ENCODE measurements at places on chromosomes 13 and 19. TPM values are rescaled to one million over a fixed set of nuclear protein-coding genes. Genes with fewer than 3 reads are reported as not detected.

- peak overlapping the region; percentile 100 for H3K27ac ChIP-seq
- H3K4me1 ChIP-seq, result peaks cover 63% of the 10 kb centered on the region
- peak; percentile 28 for DNase-seq
- peaks cover 36% of the 10 kb centered on the region for H3K36me3 ChIP-seq
- peak overlapping the region; percentile 78 for H3K4me3 ChIP-seq
Measured at GRCh38 chr19:16076958-16077611, 790 bp downstream of the TPM4 start.

- H3K4me3 ChIP-seq, result no peak overlapping the region
- peaks cover 11% of the 10 kb centered on the region for H3K27me3 ChIP-seq
- H3K27ac ChIP-seq, result no peak overlapping the region
- no peak for DNase-seq
- H3K4me1 ChIP-seq, result no peaks in the 10 kb centered on the region
Measured at GRCh38 chr19:43337737-43338136, 15.7 kb upstream of the CD177 start.

DNA sequence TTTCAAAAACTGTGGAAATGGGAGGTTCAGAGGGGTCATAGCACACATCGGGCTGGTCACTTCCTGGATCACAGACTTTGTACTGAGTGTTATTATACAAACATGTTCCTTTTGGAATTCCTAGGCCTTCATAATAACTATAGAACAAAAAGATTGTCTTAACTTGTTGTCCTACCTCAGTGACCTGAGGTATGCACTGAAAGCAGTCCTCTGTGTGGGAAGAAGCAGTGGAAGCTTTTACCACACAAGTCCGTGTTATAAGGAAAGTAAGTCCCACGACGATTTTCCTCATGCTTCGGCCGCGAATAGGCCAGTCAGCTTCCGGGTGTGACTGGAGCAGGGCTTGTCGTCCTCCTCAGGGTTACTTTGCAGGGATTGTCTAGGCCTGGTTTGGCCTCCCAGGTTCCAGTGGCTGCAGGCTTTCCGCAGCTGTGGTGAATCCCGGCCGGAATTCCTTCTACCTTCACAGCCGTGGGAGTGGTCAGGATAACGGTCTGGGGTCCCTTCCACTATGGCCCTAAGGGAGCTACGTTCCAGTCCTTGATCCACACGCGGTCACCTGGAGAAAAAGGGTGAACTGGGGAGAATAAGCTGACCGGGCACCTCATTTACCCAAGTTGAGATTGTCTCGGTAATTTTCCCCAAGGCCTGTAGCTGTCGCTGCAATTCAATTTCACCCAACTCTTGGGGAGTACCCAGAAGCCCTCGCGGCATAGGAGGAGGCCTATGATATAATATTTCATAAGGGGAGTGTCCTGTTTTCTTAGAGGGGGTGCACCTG lies 16.0 kb downstream of the NAPSA start:
- no peak overlapping the region for H3K27ac ChIP-seq
- peaks cover 22% of the 10 kb centered on the region for H3K4me1 ChIP-seq
- no peak for DNase-seq
- no peak overlapping the region for H3K4me3 ChIP-seq
- no peaks in the 10 kb centered on the region for H3K36me3 ChIP-seq

DNA sequence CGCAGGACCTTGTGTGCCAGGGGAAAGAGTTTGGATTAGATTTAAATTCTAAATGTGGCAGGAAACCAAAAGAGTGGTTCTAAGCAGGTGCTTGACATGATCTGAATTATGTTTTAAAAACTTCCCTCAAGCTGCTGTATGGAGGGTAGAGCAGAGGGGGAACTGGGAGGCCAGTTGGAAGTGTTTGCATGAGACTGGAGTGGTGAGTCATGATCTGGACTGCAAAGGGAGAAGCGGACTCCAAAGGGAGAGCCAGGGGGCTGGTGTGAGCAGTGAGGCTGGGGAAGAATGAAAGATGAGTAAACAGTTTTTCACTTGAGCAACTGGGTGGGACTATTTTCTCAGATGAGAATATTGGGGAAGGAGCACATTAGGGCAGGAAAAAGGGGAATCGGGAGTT lies 206.1 kb downstream of the DNAJC15 start:
- H3K27me3 ChIP-seq, result peaks cover 4% of the 10 kb centered on the region
- H3K4me1 ChIP-seq, result no peaks in the 10 kb centered on the region
- no peak for DNase-seq
- H3K27ac ChIP-seq, result no peak overlapping the region

DNA sequence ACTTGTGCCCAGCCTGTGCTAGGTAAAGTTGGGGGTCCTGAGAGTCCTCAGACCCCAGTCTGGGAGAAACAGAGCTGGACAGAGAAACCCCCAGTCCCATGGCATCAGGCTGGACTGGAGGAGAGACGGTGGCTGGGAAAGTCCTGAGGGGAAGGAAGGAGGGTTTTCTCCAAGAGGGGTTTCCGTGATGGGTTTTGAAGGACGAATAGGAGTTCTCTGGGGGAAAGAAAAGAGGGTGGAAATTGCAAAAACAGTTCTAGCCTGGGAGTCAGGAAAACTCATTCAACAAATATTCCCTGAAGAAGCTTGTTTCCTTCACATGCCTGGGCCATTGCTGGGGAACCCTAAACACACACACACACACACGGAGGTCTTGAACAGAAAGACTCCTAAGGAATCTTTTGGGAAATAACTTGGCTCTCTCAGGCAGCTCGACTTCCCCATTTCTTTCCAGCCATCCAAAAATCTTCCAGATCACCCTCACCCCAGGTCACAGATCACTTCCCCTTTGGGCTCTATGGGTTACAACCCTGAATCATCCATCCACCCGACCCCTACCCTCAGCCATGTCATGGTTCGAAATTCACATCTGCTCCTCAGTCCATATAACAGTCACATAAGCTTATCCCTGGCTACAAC lies 47.5 kb downstream of the COLGALT1 start:
- no peak for DNase-seq
- no peak overlapping the region for H3K27ac ChIP-seq
- no peak overlapping the region for H3K4me3 ChIP-seq
- peaks cover 7% of the 10 kb centered on the region for H3K4me1 ChIP-seq

DNA sequence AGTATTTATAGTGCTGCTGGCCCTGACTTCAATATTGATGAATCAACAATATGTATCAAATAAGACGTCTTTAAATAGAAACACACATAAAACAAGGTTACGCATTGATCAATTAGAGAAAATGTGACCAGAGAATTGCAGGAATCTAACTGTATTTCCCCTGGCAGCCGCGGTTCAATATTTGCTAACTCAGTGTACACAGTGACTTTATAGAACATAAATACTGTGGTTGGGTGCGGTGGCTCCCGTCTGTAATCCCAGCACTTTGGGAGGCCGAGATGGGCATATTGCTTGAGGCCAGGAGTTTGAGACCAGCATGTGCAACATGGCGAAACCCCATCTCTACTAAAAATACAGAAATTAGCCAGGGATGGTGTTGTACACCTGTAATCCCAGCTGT lies 22.8 kb upstream of the UPF3A start:
- H3K4me3 ChIP-seq, result no peak overlapping the region
- no peak for DNase-seq
- H3K36me3 ChIP-seq, result peaks cover 63% of the 10 kb centered on the region
- peaks cover 31% of the 10 kb centered on the region for H3K4me1 ChIP-seq
- no peaks in the 10 kb centered on the region for H3K27me3 ChIP-seq

DNA sequence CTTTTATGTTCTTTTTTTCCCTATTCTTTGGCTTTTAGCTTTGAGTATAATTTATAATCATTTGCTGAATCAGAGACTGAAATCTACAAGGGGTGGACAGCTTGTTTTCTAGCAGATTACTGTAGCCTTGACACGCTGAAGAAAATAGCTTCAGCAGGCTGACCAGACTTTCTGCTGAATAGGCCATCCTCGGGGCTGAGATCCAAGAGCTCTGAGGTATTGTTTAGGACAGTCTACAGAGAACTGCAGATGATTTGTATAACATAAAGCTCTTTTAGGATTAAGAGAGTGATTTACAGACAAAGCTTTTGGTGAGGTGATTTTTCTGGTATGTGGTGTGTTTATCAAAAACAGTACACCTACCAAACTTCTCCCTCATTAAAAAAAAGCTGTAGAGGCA lies 16.8 kb downstream of the POLR1D start:
- H3K36me3 ChIP-seq, result peaks cover 12% of the 10 kb centered on the region
- H3K4me1 ChIP-seq, result peaks cover 37% of the 10 kb centered on the region
- no peak for DNase-seq
- no peak overlapping the region for H3K4me3 ChIP-seq

GRCh38 chr19:36103842-36104552 lies 6.9 kb upstream of the OVOL3 start:
- DNase-seq, result no peak
- H3K36me3 ChIP-seq, result peaks cover 13% of the 10 kb centered on the region
- H3K4me3 ChIP-seq, result no peak overlapping the region
- H3K4me1 ChIP-seq, result no peaks in the 10 kb centered on the region
- no peaks in the 10 kb centered on the region for H3K27me3 ChIP-seq

GRCh38 chr13:65454403-65454802 lies 1775.7 kb downstream of the PCDH9 start:
- DNase-seq, result no peak
- H3K36me3 ChIP-seq, result no peaks in the 10 kb centered on the region
- H3K27me3 ChIP-seq, result no peaks in the 10 kb centered on the region

The FFAR2 gene
- total RNA-seq, result not detected

The CGB1 gene
- total RNA-seq, result not detected

The LHB gene
- total RNA-seq, result not detected

The SYDE1 gene
- 1.1 TPM for total RNA-seq

The ACER1 gene
- total RNA-seq, result not detected

The DENND1C gene
- total RNA-seq, result 61.2 TPM

The ADGRE1 gene
- 1.2 TPM for total RNA-seq

All from activated CD8-positive, alpha-beta T cell treated with anti-CD3 and anti-CD28 coated beads for 36 hours (primary cell).